GOT3 (cell line): ENCODE measurements at places on chromosomes 12 and 14.

DNA sequence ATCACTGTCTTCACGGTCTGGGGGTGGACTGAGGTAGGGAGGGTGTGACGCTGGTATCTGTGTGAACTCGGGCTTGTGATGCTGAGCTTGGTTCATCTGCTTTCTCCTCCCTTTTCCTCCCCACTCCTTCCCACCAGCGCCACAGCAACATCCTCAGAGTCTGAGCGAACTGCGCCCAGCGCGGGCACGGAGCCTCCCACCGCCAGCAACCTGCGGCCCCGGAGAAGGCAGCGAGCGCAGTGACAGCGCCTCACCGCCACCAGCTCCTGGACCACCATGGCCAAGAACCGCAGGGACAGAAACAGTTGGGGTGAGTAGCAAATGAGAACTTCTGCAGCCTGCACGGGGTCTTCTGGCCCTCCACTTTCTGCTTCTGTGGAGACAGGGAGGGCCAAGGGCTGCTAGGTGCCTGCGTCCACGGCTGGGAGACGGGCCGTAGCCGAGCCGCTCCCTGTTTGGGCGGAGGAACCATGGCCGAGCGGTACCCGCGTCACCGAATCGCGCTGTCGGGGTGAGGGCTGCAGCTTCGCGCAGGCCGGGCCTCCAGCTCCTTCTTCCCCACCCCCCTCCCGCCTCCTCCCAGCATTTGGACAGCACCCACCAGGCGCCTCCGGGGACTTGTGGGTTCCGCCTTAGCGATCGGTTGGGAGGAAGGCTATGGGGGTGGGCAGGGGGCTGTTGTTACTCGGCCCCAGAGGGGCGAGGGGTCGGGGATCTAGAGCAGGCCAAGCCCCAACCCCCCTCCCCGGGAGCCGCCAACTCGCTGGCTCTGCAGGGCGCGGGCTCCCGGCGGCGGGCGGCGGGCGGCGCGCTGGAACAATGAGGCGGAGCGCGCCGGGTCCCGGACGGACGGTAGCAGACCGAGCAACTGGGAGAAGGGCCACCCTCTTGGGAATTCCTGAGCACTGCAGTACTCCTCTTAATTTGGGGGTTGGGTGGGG, at the start of gene ATL1:
Gene ATL1, plus strand, starts transcription at position 156 of the 941 bp plus-strand sequence. Its CDS starts 121 bp downstream, at position 277.
- DNase-seq: no peak

DNA sequence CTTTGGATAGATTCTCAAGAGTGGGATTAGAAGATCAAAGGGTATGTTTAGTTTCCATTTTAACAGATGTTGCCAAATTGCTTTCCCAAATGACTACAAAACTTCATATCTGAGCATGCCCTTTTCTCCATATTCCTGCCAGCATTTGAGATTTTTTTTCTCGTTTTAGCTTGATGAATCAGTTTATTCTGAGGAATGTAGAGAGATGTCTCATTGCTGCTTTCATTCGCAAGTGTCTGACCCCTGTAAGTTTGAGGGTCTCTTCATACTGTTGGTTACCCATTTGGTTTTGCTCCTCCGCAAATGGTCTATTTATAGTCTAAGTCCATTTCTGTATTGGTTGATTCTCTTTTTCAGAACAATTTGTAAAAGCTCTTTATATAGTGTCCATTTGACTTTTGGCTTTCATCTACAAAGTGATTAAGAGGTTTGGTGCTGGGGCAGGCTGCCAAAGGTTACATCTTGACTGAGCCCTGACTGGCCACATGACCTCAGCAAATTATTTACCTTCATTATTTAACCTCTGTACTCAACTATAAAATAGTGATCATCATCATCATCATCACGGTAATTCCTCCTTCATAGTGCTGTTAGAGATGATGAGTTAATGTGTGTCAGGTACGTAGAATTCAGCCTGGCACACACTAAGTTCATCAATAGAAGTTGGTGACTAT, 33.6 kb downstream of the HCAR2 start:
- DNase-seq: no peak

- no peak for DNase-seq
These were observed 148.4 kb upstream of the SYT10 start for GRCh38 chr12:33587784-33588712.

- no peak for DNase-seq
These were observed 14.3 kb downstream of the KMT2D start for GRCh38 chr12:49046129-49046895.

DNA sequence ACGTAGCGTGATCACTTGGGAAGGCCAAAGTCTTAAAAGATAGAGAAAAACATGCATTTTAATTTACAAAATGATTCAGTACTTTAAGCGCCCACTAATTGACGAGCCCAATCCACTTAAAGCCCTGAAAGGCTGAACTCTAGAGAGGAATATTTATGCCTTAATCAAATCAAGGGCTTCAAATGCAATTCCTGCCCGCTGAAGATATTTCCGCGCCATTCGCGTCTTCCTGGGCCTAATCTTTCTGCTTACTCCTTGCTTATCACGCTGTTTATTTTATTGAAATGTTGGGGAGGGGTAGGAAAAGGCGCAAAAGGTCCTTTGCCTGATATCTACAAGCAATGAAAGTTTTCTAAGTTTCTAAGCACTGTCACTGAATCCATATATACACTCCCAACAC, 4.0 kb downstream of the TBX3 start:
- DNase-seq: no peak

GRCh38 chr14:76724651-76725550, 36.4 kb upstream of the VASH1 start:
- DNase-seq: no peak

DNA sequence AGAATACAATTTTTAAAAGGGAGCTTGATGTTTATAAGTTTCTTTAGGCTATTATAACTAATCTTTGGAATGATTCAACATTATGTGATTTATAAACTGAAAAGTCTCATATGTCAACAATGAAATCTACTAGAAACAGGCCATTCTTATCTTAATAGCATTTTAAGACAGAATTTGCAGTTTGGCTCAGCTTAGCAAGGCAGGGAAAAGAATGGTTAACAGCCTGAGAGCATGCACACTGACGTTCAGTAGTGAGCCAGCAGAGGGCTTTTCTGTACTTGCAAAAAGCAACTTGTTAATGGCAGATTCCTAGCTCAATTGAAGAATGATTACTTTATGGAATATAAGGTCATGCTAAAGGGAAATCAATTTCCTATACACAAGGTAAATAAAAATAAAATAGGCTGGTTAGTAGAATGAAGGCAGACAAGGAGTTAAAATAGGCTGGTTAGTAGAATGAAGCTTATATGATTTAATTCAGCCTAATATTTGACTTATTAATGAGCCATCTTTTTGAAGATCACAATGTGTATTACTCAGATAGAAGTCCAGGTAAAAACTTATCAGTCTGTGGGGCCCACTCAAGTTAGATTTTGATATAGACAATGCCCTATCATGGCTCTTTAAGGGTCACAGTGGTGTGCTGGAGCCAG, 95.9 kb downstream of the OTOGL start:
- DNase-seq: no peak

- no peak for DNase-seq
These were observed 68.6 kb upstream of the FERMT2 start for GRCh38 chr14:53019406-53019805.

DNA sequence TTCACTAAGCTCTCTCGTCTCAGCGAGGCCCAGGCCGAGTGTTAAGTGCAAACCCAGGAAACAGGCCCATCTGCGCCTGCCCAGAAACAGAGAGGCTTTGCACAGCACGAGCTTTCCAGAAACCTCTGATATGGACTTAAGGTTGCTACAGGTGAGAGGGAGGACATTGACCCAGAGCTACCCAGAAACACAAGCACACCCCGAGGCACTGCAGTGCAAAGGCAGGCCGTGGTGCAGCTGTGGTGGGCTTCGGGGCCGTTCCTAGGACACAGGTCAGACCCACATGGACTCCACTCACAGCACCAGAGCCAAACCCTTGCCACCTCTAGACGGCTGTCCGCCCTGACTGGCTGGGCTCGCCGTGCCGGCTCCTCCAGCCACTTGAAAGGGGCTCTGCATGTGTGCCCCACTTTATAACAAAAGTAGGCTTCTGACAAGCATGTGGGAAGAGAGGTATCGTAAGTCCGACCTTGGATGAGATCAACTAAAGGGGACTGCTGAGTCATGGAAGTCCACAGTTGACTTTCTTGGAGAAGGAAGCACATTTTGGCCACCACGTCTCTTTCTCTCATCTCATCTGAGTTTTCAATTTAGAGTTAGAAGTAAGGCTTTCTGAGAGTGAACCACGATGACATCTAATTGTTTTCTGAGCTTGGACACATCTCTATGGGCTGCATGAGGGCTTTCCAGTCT, 38.2 kb downstream of the CACNA2D4 start:
- DNase-seq: no peak

DNA sequence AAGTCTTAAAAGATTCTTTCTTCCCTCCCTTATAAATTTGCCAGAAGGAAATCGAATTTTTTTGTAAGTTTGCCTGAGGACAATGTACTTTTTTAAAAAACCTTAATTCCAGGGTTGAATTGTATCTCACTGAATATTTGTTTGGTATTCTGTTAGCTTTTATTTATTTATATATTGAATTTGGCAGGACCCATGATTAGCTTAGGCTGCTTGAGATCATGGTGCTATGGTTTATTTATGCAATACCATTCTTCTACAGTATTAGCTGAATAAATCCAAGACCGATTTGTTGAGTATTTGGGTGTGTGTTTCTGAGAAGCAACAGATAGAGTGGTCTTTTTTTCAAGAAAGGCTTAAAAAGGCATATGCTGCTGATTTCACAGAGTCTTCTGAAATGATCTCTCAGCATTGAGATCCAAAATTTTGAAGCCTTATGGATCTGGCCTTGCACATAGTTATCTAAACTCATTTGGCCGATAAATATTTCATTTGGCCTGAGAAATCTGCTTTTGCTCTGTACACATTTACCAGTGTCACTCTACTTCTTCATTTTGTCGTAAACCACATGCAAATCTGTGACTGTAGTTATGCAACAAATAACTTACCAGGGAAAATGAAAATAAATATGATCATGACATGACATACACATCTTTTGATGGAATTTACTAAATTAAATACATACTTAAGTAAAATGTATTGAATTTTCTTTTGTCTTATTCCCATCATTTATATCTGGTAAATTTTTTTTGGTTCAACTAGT, 265.8 kb upstream of the FLRT2 start:
- no peak for DNase-seq

GRCh38 chr14:21075719-21076437, 5.8 kb downstream of the ARHGEF40 start:
- DNase-seq: no peak
